ENCODE measurements at places on chromosomes 13 and 19.

DNA sequence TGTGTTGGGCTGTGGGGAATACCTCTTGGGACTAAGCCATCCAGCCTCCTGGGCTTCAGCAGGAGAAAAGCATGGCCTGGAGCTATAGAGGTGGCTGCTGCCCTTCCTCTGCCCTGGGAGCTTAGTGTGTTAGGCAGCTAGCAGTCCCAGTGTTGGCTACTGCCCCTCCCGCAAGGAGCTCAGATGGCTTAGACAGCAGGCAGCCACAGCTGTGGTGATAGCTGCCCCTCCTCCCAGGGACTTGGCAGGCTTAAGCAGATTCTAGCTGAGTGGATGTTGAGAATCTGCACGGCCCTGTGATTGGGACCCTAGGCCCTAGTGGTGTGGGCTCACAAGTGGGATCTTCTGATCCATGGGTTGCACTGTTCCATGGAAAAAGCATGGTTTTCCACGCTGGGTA lies 264.5 kb downstream of the TDRD3 start:
- DNase-seq, result no peak

GRCh38 chr13:42614436-42615035 lies 40.6 kb downstream of the TNFSF11 start:
- no peak for DNase-seq

DNA sequence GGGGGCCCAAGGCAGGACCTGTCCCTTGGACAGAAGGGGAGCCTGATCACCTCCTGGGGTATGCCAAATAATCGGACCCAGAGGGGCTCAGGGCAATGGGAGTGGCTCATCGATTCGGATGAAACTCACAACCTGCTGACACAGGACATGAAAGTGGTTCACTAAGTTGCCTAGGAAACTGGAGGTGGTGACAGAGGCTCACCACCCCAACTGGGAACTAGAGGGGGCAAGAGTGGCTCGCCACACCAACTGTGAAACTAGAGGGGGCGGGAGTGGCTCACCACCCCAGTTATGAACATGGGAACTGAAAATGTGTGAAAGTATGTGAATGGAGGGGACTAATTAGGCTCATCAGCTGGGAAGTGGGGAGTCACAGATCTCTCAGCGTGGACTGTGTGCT lies 46.3 kb upstream of the ZNF737 start:
- no peak for DNase-seq

GRCh38 chr19:54729416-54730188 lies 5.4 kb downstream of the KIR3DL3 start:
- no peak for DNase-seq
